ENCODE measurements at places on chromosomes 7 and 10.

DNA sequence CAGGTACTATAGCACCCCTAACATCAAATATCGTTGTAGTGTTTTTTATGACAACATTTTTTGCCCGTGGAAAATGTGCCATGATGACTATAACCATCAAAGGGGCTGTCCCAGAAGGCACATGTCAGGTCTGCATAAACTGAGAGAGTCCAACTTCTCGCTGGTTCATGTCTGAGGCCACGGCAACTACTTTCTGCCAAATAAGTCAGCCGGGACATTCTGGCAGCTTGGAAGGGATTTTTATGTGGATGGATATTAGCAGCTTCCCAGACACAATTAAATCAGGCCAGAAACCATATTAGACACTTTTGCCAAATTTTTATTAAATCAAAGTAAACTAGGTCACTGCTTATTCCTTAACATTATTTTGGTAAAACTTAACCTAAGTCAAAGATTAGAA lies 477.4 kb upstream of the FZD8 start:
- DNase-seq: no peak

DNA sequence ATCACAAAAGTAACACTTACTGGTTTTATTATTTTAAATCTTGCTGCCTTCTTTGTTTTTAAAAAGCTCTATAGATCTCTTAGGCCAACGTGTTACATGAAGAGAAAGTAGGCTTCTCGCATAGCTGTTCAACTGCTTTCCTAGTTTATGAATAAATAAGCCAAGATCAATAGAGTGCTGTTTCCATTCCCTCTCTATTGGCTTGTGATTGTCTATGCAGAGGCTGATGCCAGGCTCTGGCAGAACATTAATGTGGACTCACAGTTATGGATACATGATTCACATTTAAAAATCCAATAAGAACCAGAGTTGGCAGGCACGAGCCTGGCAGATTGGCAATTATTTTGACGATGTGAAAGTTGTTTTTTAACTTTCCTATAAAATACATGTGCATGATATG lies 137.5 kb downstream of the GNAT3 start:
- no peak for DNase-seq

GRCh38 chr10:42864575-42864974 lies 82.0 kb downstream of the BMS1 start:
- DNase-seq: no peak

- no peak for DNase-seq
These were observed 28.9 kb upstream of the INHBA start for GRCh38 chr7:41731493-41732435.

DNA sequence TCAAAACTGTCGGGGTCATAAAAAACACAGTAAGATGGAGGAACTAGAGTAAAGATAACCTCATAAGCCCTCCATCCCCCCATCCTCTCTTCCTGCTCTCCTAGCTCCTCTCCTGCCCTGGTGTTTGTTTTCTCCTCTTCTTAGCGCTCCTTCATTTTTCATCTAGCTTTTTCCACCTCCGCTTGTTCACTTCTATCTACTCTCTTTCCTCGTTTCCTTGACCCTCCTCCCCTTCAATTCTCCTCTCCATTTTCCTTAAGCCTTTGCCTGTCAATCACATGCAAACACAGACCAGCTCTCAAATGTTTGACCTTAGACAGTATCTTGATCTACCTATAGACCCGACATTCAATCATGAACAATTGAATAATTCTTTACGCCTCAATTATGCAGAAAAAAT lies 10.0 kb downstream of the NCAPG2 start:
- DNase-seq: no peak
